ENCODE measurements at places on chromosomes 7 and 10. TPM values are rescaled to one million over a fixed set of nuclear protein-coding genes. Genes with fewer than 3 reads are reported as not detected.

Gene GBX1
- 0.22 TPM for polyA plus RNA-seq

Gene C7orf33
- polyA plus RNA-seq: not detected

Gene PHYHIPL
- 16.2 TPM for polyA plus RNA-seq

DNA sequence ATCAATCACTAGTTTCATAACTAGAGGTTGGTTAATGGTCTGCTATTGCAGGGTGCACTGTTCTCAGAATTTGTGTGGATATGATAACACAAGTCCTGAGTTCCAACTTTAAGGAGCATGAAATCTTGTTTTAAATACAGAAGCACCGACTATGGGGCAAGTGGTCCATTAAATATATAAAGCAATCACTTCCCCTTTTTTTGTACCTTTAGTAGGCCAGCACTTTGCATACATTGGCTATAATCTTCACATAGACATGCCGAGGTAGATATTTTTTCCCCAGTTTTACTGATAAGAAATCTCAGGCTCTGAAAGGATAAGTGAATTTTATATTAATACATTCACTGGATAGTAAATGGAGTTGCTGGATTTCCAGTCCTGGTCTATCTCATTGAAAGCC is 286.3 kb downstream of the NRG3 start:
- no peak for DNase-seq

All from right renal pelvis (tissue), 4 donors.